Fibroblast of skin of scalp (primary cell): ENCODE measurements at places on chromosomes 5 and 9.

- DNase-seq: no peak
Measured at GRCh38 chr5:98259595-98259994, 513.9 kb upstream of the RGMB start.

DNA sequence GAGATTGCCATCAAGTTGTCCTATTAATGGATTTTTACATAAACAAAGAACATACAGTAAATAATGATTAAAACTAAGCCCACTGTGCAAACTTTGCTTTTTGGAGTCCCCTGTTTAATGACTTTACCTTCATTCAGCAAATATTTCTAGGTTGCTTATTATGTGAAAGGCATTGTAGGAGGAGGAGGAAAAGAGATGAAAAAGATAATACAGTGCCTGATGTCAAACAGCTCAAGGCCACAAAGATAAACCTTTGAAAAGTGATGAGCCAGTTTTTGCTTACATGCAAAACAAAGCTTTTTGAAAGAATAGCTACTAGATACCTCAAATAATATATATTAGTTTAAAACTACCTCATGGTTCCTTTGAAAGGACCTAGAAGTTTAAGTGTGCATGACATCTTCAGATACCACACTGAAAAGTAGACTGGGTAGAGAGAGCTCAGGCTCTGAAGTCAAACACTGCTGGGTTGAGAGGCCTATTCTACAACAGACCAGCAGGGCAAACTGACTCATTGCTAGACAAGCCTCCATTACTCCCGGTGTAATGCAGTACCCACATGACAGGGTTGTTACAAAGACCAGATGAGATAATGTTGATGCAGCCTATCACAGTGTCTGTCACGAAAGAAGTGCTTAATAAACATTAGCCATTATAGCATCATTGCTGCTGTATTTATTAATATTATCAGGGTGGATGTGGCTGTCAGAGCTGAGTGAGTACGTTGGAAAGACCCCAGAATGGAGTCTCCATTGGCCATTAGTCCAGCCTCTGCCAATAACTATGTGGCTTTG lies 11.8 kb downstream of the DEPDC1B start:
- peak; percentile 37 for DNase-seq

DNA sequence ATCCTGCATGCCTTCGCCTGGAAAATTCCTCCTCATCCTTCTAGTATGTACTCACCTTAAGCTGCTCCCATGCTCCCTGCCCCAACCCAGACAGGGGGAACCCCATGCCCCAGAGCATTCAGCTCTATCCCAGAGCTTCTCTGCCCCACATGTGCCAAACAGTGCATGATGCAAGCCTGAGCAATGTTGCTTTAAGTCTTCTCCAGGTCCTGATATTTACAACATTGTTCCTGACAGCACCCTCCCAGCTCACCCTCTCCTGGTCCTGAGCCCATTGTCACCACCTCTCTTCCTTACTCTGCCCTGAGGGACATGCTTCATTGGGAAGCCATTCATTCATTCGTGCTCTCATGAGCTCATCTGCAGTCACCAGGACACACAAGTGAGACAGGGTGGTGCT lies 23.4 kb upstream of the BARX1 start:
- DNase-seq: peak; percentile 30

DNA sequence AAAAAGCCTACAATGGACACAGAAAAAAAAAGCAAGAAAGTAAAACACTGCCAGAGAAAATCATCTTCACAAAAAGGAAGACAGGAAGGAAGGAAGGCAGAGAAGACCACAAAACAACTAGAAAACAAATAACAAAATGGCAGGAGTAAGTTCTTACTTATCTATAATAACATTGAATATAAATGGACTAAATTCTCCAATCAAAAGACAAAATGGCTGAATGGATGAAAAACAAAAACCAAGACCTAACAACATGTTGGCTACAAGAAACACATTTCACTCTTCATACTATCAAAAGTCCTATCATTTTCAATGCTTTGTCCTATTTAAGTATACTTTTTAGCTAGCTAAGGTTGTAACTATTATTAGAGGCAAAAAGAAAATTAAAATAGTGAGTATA lies 36.9 kb upstream of the HMGCR start:
- no peak for DNase-seq

DNA sequence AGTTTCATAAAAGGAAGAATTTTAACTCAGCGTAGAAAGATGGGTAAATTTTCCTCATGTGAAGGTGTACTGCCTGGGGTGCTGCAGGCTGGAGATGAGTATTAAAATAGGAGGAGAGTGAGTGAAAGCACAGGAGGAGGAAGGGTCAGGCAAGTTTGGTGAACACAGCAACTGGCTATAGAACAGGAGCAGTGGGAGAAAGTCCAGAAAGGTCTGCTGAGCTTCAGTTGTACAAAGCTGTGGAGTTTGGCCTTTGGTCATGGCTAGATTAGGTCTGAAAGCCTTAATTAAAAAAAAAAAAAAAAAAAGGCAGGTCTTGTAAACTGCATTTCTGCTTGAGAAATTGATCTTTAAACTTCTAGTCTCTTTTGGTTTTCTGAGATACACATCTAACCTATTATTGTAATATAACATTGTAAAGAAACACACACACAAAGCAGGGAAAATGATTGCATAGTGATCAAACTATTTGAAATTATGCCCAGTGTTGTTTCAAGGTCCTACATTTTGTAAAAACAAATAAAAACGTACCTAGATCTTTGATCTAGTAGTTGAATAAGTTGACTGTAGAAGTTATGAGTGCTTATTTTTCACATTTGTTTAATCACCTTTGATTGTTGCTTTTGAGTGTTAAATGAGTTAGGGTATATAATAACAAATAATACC lies 43.6 kb downstream of the MAP3K1 start:
- no peak for DNase-seq

GRCh38 chr9:73183917-73184861 lies 32.5 kb downstream of the ANXA1 start:
- peak; percentile 53 for DNase-seq

DNA sequence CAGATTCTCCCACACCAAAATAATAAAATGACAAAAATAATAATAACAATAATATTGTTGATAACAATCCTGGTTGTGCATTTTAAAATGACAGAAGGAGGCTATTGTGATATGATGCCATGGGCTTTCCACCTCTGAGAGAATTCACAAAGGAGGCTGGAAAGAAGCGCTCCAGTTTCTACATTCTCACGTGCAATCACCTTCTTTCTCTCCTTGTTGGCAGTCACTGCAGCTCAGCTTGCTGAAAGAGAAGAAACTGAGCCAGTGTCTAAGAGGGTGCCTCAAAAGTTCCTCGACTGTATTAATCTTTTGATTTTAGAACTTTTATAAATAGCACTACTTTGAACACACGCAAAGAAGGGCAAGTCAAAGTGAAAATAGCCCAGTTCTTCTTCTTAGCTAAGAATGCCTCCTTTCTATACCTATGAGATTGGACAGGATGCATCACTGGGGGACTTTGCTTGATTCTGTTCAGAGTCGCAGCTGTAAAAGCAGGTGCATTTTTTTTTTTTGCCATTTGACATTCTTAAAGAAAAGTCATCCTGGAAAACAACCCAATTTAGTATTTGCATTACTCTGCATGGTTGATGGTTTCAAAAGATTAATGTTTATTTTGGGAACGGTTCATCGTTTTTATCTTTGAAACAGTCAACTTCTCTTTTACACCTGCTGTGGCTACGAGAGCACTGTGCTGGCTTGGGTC lies 12.4 kb upstream of the SUB1 start:
- DNase-seq: no peak

DNA sequence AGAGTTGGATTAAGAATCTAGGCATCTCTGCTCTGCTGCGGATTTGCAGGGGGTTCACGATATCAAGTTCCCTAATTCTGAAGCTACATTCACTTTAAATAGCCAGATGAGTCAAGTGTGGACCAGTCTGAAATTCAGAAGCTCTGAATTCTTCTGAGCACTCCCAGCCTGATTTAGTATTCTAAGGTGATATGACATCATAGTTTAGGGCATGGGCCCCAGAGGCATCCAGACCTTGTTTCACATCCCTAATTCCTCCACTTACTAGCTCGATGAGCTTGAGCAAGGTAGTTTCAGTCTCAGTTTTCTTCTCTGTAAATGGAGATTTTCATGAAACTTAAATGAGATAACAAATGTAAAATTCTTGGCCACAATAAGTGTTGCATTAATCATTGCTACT lies 65.2 kb downstream of the TMEM167A start:
- no peak for DNase-seq

GRCh38 chr5:149801307-149801990 lies 71.3 kb downstream of the PPARGC1B start:
- no peak for DNase-seq

DNA sequence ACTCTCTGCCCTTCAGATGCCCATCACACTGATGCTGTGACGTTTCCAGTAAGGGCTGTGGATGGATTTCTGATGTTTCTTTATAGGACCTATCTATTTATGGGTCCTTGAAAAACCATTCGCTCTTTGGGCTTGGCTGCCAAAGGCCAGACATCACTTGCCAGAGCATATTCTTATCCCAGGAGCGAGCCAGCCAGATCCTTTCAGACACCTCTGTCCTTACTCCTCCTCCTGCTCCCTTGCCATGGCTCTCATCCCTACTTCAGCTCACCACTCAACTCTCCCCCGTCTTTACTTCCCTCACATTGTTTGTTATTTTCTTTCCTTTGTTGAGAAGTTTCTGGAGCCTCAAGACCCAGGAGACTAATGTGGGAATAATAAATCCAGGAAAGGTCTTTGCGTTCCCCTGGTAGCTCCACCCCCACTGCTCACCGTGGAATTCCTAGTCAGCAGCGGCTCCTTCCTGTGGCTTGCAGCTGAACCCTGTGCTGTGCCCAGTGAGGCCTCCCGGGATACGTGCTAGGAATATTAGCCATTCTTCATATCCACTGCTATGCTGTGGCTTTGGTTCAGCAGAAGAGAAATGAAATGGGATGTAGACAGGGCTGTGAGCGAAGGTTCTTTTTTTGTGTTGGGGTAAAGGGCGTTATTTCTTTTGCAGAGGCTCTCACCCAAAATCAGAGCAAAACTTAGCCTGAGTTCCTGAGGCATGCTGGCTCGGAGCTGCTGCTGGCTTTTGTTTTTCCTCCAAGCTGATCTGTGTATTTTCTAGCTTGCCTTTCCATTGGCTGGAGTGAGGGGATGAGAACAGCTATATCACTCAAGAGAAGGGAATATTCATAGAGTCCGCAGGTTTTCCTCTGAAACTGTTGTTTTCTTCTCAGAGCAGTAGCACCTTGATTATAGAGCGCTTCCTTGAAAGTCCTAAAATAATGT lies 171.1 kb downstream of the SAXO1 start:
- DNase-seq: peak; percentile 82

GRCh38 chr5:150108711-150109514 lies 22.6 kb upstream of the CSF1R start:
- no peak for DNase-seq

DNA sequence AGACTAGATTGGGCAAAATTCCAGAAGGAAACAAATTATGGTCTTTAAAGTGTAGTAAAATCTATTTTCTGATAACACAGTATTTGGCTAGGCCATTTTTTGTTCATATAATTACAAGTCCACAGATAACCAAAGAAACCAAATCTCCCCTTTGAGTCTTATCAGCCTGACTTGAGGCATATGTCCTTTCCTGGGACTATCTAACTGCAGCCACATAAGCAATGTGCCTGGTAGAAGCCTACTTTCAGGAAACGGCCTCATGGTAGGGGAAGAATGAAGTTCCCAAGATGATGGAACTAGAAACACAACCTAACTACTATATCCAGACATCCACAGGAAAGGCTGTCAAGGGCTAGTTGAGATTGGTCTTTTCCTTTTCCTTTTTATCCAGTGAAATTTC lies 130.0 kb downstream of the PIK3R1 start:
- no peak for DNase-seq

DNA sequence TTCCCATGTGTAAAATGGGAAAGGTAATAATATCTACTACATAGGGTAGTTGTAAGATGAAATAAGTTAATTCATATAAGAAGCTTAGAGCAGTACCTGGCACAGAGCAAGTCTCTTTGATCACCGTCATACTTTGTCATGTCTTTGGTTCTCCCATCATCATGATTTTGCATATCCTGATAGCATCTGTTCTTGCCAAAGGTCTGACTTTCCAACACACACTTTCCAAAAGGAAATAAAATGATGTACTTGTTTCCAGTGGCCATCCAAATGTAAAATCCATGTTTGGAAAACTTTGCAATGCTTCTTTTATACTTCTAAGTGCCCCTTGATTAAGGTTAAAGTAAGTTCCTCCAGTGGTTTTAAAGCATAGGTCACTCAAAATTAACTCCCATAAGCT lies 266.9 kb upstream of the PTGER4 start:
- no peak for DNase-seq

- no peak for DNase-seq
Measured at GRCh38 chr5:59484618-59485017, 408.9 kb downstream of the PDE4D start.

GRCh38 chr9:35755071-35755470 lies 995 bp upstream of the MSMP start:
- DNase-seq: no peak

DNA sequence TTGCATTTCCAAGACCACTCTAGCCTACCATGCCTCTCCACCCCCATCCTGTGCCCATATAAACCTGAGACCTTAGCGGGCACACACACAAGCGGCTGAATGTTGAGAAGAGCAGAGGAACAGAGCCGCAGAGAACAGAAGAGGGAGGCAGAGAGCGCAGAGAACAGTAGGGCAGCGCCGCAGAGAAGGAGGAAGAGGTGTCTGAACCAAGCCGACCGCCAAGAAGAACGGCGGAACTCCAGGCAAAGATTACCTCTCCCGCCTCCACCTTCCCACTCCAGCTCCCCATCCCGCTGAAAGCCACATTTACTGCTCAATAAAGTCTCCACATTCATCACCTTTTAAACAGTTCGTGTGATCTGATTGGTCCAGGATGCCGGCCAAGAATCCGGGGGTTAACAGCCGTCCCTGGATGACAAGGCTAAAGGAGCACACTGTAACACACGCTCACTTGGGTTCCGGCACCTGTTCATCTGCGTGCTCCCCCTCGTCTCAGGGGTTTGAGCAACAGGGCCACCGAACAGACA lies 33.2 kb downstream of the GRIN3A start:
- peak; percentile 9 for DNase-seq

GRCh38 chr5:138344887-138345622 lies 7.0 kb downstream of the FAM53C start:
- DNase-seq: no peak

DNA sequence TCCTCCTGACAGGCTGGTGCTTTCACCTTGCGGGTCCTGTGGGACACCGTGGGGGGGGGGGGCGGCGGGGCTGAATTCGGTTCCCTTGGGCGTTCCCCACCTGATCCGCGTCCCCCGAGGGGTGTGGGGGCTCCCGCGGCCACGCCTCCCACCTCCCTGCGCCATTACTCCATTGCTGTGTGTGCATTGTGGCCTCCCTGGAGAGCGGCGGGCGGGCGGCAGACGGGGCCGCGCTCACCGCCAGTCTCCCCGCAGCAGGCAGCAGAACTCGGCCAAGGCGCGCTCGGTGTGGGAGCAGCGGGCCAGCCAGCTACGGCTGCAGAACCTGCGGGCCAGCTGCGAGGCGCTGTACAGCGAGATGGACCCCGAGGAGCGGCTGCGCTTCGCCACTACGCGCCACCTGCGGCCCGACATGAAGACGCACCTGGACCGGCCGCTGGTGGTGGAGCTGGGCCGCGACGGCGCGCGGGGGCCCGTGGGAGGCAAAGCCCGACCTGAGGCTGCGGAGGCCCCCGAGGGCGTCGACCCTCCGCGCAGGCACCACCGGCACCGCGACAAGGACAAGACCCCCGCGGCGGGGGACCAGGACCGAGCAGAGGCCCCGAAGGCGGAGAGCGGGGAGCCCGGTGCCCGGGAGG lies 145.3 kb downstream of the CACNA1B start:
- no peak for DNase-seq

- peak; percentile 32 for DNase-seq
Measured at GRCh38 chr9:70427161-70427945, 12.9 kb upstream of the KLF9 start.

- DNase-seq: peak; percentile 64
Measured at GRCh38 chr9:21027295-21027694, 4.1 kb downstream of the HACD4 start.

GRCh38 chr5:143101121-143101520 lies 302.4 kb downstream of the NR3C1 start:
- DNase-seq: no peak
